ENCODE measurements at places on chromosomes 6 and 20.

- no peak for DNase-seq
These were observed 68.3 kb downstream of the CEBPB start for GRCh38 chr20:50258790-50259483.

- DNase-seq, result no peak
These were observed 102.2 kb upstream of the PTCHD4 start for GRCh38 chr6:48213076-48213788.

- DNase-seq, result no peak
These were observed 598.8 kb downstream of the RNF144B start for GRCh38 chr6:18985996-18986395.

DNA sequence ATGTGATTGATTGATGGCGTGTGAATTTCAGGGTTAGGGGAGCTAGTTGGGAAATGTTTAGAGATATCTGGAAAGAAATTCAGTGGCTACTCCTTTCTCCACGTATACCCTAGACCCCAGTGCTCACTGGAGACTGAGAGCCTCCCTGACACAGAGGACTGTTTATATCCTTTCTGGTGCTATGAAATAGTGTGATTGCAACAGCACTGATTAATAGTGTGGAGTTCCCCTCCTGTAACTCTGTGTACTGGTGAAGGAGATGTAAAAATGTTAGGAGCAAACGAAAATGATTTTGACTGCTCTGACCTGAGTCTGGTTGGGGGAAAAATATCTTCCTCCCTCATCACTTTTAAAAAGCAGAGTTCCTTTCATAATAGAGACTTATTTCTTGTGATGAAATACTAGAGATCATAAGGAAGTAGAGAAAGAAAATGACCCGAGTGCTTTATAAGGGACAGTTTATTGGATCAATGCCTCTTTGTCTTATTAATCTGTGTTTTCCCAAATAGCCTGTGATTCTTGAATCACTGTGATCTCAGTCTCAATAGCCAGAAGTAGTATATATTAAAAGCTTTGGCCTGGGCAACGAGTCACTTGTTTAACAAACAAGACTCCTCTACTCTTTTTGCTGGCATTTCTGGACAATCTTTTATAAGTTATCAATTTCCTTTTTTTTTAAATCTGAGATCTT, 92.3 kb downstream of the RNF182 start:
- DNase-seq, result peak; percentile 25
